Stimulated activated CD8-positive, alpha-beta memory T cell treated with anti-CD3 and anti-CD28 coated beads, Interleukin-7, amount 100 ng/mL, for 48 hours (primary cell): ENCODE measurements at places on chromosomes 11 and 22.

DNA sequence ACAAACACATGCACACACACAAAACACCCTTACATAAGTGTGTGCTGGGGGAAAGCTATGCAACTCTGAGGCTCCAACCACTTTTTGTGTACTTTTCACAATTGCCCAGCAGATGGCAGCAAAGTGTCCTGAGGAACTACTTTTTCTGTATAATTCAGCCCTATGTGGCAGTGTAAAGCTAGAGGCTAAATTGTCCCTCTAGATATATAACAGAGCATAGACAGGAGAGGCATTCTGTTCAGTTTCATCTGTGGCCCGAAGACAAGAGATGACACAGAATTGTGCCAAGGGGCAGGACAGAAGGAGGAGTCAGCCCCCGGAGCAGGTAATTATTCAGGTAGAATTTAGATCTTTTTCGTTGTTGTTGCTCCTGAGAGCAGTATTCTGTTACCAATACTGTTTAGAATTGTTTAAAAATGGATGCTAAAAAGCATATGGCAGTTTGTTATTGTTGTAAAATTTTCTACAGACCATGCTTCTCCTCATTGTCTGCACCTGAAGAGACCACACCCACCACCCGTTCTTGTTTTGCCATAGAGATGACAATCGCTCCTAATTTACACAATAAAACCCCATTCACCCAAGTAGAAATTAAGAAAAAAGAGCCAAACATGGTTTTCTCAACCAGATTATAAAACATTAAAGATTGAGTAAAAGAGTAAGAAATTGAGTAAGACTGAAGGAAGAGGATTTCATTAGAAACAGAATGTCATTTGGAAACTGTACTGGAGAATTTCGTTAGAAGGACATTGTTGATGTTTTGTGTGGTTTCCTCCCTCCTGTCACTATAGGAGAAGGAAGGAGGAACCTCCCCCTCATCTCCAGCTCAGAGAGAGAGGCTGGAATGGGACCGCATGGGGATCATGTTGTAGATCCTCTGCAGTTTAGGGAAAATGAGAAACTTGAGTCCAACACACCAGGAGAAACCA, 14.5 kb upstream of the MS4A7 start:
- no peak for DNase-seq

DNA sequence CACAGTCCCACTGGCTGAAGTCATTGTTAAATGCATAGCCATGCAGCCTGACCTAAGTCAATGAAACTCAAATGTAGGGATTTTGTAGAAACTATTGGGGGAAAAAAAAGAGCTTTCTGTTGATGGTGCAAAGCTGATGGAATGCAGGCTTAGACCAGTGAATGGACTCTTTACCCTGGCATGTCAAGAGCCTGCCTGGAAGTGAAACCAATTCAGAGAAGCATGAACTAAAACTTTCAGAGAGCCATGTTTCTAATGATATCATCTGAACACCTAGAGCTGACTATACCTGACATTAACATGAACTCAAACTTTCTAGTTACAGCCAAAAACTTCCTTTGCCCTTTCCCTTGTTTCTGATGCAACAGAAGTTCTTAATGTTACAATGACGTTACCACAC, 89.0 kb downstream of the APIP start:
- DNase-seq = no peak

- no peak for DNase-seq
Observed at GRCh38 chr11:132184079-132184478, 813.7 kb downstream of the NTM start.

DNA sequence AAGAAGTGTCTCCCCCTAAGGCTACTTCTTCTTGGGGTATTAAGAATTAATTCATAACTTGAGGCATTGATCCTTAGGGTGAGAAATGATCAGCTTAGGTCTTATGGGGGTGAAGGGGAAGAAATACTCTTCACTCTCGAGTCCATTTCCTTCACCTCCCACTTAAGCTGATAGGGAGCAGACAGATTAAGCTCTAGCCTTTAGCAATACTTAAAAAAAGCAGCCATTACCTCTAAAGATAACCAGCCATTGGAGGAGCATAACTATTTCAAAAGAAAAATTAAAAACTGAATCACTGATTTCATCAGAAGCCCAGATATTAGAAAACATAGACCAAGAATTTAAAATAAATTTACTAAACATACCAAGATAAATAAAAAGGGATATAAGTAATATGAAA, 60.5 kb downstream of the ENTHD1 start:
- DNase-seq = no peak

DNA sequence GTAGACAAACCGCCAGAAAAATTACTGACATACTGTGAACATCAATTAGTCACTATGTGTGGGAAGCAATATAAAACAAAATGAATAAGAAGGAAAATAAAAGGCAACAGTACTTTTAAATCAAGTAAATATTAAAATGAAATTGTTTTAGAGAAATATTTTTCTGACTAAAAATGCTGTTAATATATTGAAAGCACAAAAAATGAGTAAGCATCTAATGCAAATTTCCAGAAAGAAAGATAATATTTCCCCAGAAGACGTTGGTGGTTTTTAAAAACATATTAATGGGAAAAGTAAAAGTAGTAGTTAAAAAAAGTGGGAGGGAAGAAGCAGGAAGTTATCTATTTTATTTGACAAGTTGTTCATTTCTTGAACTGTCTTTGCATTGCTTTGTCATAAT, 16.5 kb downstream of the XKR3 start:
- no peak for DNase-seq

DNA sequence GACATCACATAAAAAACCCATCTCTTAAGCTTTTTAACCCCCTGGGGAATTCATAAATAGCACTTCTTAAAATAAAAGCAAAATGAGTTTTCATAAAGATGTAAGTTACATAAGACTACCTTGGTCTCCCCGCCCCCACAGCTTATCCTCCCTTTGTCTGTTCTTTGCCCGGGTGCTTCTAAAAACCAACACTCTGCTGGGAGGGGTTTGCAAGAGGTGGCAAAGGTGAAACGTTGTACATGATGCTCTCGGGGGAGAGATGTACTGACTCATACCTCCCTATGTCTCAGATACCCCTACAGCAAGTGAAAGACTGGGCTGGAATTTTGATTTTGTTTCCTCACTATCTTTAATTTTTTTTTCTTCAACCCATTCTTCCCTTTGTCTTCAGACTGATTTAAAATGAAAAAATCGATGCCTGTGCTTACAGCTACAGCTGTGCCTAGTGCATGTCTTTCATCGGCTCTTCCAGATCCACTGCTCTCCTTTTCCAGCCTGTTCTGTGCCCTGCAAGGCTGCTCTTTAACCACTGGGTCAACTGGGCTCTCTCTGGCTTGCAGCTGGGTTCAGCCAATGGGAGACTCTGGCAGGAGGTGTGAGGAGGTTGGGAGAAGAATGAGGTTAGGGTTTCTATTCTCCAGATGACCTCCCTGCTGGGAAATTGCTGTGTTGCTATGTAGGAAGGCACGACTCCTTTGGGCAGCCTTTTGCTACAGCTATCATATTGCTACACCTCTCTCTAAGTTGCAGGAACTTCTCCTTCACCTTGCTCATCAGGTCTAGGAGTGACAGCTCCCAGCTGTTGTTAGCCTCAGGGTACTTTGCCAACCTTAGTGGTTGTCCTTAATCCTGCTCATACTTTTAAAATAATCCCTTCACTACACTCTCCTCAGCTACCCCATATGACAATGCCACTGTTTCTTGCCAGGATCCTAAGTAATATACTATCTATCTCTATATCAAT, 266.5 kb downstream of the TENM4 start:
- DNase-seq = no peak

DNA sequence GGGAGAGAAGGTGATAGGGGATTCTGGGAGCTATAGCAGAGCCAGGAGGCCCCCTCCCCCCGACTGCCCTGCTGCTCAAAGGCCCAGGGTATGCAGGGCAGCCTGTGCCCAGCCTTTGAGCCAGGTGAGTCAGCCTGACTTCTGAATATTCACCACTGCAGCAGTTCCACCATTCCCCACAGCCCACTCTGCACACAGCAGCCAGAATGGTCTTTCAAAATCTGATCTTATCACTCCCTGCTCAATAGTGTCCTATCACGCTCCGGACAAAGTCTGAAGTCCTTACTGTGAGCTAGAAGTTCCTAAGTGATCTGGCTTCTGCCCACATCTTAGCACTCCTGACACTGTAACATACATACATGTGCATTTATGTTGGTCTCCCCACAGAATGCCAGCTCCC, 111.7 kb downstream of the BUD13 start:
- DNase-seq = no peak

DNA sequence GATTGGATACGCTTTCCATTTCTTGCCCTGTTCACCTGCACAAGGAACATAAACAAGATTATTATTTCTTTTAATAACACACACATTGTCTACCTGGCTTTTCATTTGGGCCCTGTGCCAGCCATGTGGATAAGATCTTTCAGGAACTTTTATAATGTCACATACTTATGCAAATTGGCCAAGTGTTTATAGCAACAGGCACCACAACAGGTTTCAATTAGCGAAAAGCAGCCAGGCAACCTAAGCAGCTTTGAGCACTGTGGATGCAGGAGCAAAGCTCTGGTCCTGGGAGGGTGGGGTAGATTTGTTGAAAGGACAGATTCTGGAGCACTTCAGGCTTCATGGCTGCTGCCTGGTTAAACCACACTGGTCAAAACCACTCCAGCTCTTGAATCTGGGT, 217.4 kb downstream of the BARX2 start:
- DNase-seq = no peak

- DNase-seq = no peak
Observed at GRCh38 chr11:106208760-106209159, 131.3 kb downstream of the AASDHPPT start.

DNA sequence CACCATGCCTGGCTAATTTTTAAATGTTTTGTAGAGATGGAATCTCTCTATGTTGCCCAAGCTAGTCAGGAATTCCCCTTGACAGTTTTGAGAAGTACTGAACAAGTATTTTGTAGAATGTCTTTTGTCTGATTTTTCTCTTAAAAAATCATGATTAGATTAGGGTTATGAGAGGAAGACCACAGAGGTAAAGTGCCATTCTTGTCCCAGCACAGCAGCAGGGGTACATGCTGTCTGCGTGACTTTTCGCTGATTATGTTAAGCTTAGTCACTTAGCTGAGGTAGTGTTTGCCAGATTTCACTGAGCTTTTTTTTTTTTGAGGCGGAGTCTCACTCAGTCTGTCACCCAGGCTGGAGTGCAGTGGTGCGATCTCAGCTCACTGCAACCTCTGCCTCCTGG, 13.6 kb upstream of the NUP160 start:
- no peak for DNase-seq

DNA sequence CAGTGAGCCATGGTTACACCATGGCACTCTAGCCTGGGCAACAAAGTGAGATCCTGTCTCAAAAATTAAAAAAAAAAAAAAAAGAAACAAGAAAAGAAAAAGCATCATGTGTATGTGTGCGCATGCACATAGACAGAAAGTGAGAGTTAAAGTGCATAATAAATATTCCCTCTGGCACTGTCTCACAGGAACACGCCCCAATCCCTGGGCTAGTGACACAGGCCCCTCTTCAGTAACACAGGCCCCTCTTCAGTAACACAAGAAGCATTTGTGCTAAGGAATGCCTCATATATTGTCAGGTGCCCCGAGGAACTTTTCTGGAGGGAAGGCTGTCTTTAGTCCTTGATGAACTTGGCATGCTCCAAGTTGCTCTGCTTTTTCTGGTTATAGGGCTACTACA, 57.5 kb downstream of the RPL27A start:
- DNase-seq = no peak

GRCh38 chr11:94964934-94965333, 8.4 kb downstream of the CWC15 start:
- no peak for DNase-seq

GRCh38 chr11:124674571-124674970, 867 bp downstream of the SPA17 start:
- DNase-seq = no peak

GRCh38 chr22:19776433-19777031, 16.0 kb downstream of the TBX1 start:
- no peak for DNase-seq

DNA sequence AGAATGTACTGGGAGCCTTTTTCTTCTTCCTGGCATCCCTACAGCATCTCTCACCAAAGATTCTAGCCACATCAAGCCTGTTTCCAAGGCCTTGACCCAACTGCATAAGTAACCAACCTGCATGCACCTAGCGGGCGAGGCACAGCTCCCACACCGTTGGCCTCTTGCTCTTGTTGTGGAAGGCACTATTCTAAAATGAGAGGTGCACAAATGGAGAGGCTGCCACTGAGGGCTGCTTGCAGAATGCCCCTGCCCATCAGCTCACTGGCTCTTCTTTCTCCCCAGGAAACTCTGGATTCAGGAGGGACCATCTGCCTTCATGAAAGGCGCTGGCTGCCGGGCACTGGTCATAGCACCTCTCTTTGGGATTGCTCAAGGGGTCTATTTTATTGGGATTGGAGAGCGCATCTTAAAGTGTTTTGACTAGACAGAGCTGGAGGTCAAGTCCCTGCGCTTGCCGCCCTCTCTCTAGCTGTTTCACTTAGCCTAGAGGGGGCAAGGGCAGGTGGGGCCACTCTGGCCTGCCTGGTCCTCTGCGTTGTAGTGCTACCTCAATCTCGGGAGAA, 26.6 kb downstream of the SLC25A18 start:
- DNase-seq = no peak

DNA sequence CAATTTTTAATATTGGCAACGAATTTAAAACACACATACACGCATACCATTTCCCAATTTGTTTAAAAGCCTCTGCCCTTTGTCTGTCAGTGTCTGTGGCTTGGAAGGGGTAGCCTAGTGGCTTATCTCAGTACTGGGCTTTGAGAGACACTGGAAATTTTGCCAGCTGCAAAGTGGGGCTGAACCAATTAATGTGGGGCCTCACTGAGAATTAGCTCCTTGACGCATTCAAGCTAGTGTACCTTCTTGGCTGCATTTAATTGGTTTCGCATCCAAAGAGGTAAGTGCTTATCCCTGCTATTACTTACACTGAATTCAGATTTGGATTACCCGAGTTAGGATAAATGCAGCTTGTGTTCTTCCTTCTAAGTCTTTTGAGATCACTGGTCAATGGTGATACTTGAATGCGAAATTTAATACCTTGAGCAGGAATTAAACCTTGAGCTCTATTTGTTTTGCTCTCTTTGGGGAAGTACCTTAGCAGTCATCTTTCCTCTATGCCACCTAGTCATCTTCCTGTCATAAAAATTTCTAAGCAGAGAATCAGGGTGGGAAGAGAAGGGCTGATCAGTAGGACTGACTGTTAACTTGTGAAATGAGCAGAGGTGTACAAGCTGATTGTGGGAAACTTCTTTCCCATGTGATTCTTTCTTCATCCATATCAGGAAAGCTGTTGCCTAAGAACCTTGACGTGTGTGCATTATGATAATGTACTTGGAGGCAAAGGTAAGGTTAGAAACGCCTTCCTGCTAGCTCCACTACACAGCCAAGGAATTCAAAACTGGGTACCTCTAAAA, 187.7 kb upstream of the E2F8 start:
- DNase-seq = no peak
